ENCODE measurements at places on chromosomes 3 and 15. TPM values are rescaled to one million over a fixed set of nuclear protein-coding genes. Genes with fewer than 3 reads are reported as not detected.

Gene GOLGA8J
- 0.31 TPM for total RNA-seq

Gene ELL3
- total RNA-seq = 4.9 TPM

DNA sequence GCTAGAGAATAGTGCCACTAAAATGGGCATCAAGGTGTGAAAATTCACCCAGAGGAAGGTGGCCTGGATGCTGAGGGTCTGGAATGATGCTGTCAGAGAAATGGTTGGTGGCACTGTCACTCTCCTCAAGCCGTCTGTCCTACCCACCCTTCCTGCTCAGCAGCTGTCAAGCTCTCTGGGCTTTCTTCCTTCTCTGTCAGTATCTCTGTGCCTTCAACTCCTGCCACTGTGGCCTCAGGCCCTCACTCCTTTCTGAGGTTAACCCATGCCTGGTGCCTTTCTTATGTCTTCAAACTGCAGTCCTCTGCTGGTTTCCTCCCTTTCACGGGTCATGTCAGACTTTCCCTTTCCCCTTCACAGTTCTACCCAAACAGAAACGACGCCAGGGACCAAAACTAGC, 4.4 kb downstream of the MYO5C start:
- DNase-seq = no peak
- no peak overlapping the region for H3K4me3 ChIP-seq
- H3K36me3 ChIP-seq = no peaks in the 10 kb centered on the region
- peaks cover 36% of the 10 kb centered on the region for H3K27me3 ChIP-seq

Gene ARNT2
- not detected for total RNA-seq

GRCh38 chr3:113963879-113964278, 16.1 kb downstream of the ZDHHC23 start:
- peaks cover 9% of the 10 kb centered on the region for H3K4me1 ChIP-seq
- H3K4me3 ChIP-seq = peak overlapping the region; percentile 29
- no peak overlapping the region for H3K27ac ChIP-seq

DNA sequence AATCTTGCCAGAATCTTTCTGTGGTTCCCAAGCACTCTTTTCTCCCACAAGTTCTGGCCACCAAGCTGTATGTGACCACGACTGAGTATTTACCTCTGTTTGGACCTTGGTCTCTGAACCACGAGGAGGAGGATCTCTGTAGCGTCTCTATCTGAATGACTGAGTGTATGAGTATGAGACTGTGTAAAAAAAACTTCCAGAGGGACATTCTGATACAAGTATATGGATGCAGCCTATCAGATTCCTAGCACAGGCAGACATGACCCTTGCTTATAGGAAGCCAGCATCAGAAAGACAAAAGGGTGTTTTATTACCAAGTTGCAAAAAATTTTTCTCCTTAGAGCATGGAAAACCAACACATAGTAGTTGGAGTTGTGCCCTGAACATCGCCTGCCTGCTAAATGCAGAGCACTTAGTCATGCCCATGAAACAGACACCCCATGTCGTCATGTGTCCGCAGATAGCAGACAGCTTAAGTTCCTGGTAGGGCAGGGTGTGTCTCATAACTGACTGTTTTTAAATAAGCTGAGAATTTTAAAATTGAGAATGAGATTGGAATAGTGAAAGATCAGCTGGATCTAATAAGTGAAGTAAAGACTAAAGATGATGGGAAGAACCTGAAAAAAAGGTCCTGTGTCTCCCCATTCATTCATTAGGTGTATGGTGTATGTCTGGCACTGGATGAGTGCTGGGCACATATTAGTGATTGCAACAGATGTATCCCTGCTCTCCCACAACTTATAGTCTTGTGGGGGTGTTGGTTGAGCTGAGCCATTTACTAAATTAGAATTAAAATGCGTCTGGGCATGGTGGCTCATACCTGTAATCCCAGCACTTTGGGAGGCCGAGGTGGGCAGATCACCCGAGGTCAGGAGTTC, 30.9 kb downstream of the DAG1 start:
- H3K36me3 ChIP-seq = peaks cover 5% of the 10 kb centered on the region
- DNase-seq = no peak
- H3K27me3 ChIP-seq = no peaks in the 10 kb centered on the region
- no peak overlapping the region for H3K4me3 ChIP-seq
- peaks cover 14% of the 10 kb centered on the region for H3K4me1 ChIP-seq
- H3K27ac ChIP-seq = no peak overlapping the region

- no peaks in the 10 kb centered on the region for H3K36me3 ChIP-seq
- H3K27ac ChIP-seq = no peak overlapping the region
- peaks cover 5% of the 10 kb centered on the region for H3K4me1 ChIP-seq
- H3K27me3 ChIP-seq = peaks cover 16% of the 10 kb centered on the region
- no peak for DNase-seq
- H3K4me3 ChIP-seq = no peak overlapping the region
Observed at GRCh38 chr3:129557548-129557894, 14.5 kb downstream of the H1-8 start.

DNA sequence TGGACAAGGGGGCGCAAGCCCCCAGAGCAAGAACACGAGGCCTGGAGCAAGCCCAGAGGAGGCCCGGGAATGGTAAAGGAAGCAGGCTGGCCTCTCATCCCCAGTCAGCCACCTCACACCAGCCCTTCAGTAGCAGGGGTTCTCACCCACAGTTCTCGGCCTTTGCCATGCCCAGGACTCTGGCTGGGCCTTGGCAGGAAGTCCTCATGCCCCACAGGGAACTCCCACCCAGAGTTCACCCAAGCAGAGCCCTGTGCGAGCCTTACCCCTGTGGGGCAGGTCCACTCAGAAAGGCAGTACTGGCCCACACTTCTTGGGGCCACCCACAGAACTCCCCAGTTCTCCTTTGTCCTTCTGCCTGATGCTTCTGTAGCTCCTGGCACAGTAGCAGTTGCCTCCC, 30.3 kb downstream of the CYP11A1 start:
- H3K27ac ChIP-seq = no peak overlapping the region
- peaks cover 8% of the 10 kb centered on the region for H3K27me3 ChIP-seq
- DNase-seq = no peak
- H3K4me1 ChIP-seq = no peaks in the 10 kb centered on the region
- H3K36me3 ChIP-seq = no peaks in the 10 kb centered on the region

Gene SNURF
- total RNA-seq = 27.3 TPM

DNA sequence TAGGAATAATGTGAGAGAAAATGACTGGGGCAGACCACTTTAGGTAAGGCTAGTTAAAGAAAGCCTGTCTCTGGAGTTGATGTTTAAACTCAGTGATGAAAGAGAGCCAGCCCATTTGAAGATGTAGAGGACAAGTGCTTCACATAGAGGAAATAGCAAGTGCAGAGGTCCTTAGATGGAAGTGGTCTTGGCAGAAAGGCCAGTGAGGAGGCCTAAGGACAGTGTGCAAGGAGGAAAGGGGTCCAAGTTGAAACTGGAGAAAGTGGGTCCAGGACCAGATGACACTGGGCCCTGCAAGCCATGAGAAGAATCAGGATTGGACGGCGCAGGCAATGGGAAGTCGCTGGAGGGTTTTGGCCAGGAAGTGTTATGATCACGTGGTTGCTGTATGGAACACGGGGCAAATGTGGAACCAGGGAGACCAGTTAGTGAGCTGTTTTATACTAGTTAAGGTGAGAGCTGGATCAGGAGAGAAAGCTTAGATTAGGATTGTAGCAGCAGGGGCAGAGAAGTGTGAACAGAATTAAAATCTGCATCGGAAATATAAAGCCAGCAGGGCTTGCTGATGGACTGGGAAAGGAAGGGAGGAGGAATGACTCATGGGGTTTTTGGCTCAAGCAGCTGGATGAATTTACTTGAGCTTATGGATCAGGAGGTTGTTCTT, 48.0 kb upstream of the SCAANT1 start:
- H3K4me1 ChIP-seq = peaks cover 30% of the 10 kb centered on the region
- DNase-seq = no peak
- H3K27ac ChIP-seq = peak overlapping the region; percentile 43
- peaks cover 6% of the 10 kb centered on the region for H3K36me3 ChIP-seq
- H3K27me3 ChIP-seq = no peaks in the 10 kb centered on the region
- H3K4me3 ChIP-seq = peak overlapping the region; percentile 58

DNA sequence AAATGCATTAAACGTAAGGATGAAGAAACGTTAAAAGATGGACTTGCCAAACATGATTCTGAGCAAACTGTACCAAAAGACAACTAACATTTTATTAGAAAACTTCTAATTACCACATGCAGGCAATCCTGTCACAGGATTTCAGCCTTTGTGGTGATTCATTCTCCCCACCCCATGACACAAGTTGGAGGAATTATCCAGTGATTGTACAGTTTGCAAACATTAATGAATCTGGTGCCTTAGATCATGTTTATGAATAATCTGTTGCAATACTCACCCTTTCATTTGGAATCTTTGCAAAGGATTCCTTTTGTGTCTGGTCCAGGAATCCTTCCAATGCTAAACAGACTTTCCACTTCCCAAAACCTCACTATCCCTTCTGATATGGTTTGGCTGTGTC, 23.3 kb upstream of the ERC2 start:
- no peaks in the 10 kb centered on the region for H3K36me3 ChIP-seq
- no peak overlapping the region for H3K27ac ChIP-seq
- DNase-seq = no peak
- no peaks in the 10 kb centered on the region for H3K4me1 ChIP-seq

Gene SLC6A6
- 42.6 TPM for total RNA-seq

DNA sequence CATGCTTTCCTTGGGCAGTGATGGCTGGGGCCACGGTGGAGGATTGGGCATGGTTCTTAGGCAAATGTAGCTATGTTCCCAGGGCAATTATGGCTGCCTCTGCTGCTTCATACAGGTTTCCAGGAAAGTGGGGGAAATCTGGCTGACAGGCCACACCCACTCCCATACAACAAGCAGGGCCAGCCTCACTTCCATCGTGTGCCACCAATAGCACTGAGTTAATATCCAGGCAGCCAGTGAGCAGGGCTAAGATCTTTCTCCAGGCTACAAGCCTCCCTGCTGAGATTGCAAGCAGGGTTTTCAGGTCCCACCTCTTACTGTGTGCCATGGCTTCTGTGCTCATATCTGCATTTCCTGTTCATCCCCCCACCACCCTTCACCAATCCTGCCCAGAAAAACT, 1291.9 kb downstream of the SI start:
- DNase-seq = no peak
- H3K4me3 ChIP-seq = no peak overlapping the region
- no peaks in the 10 kb centered on the region for H3K27me3 ChIP-seq
- no peak overlapping the region for H3K27ac ChIP-seq
- H3K36me3 ChIP-seq = no peaks in the 10 kb centered on the region

- H3K4me1 ChIP-seq = no peaks in the 10 kb centered on the region
- H3K36me3 ChIP-seq = no peaks in the 10 kb centered on the region
- H3K27me3 ChIP-seq = peaks cover 2% of the 10 kb centered on the region
- DNase-seq = no peak
- H3K4me3 ChIP-seq = no peak overlapping the region
Observed at GRCh38 chr15:60779718-60780503, 301.0 kb upstream of the ICE2 start.

DNA sequence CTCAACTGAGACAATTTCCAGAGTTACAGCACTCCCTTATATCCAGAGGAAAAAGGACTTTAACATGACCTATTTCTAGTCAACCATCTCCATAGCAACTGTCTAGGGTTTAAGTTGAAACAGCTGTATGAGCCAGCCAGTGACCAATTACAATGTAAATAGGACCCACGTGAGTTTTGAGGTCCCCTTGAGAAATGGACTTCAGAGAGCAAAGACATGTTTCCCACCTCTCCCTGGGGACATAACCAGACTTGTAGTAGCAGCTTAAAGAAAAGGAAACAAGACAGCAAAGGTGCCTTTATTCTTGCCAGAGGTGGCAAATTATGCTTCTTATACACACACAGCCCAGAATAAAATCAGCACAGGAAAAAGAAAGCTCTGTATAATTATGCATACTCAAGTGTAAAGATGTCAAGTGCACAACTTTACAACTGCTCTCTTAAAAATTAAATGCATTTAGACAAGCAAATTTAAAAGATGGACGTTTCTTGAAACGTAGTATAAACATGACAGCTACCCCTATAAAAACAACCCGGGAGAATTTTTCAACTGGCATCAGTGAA, 40.2 kb downstream of the SUMF1 start:
- H3K4me3 ChIP-seq = no peak overlapping the region
- H3K4me1 ChIP-seq = no peaks in the 10 kb centered on the region
- H3K27ac ChIP-seq = no peak overlapping the region
- H3K27me3 ChIP-seq = no peaks in the 10 kb centered on the region
- H3K36me3 ChIP-seq = peaks cover 20% of the 10 kb centered on the region
- no peak for DNase-seq

Gene SERPINI1
- 1.9 TPM for total RNA-seq

GRCh38 chr3:28743831-28744230, 395.2 kb upstream of the AZI2 start:
- H3K36me3 ChIP-seq = no peaks in the 10 kb centered on the region
- DNase-seq = no peak
- no peak overlapping the region for H3K4me3 ChIP-seq
- H3K4me1 ChIP-seq = no peaks in the 10 kb centered on the region
- H3K27me3 ChIP-seq = no peaks in the 10 kb centered on the region

Gene MUSTN1
- 1.3 TPM for total RNA-seq

DNA sequence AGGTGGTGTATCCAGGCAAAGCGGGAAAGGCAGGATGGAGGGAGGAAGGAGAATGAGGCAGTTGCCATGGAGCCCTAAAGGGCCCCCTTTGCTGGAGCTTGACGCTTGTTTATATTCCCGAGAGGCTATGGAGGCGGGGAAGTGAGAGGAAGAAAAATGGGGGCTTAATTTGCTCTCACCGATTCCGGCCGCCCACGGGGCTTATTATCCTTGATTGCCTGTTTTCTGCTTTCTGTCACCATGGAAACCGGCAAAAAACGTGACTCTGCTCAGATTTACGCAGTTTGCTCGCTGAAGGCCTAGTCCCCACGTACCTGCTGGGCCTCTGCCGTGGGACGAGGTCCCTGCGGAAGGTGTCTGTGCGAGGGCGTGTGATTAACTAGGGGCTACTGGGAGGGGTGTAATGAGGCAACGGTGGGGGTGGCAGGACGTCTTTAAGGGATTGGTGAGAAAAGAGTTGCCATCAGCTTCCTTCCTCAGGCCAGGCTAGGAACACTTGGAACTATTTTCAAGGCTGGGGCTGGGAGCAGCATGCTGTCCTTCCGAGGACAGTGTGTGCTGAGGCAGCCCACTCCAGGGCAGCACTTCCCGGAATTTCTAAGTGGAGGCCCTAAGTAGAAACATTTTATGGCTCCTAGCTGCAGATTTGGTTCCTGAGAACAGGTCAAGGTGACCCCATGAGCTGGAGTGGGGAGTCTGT, 110.8 kb upstream of the NDN start:
- DNase-seq = no peak
- no peak overlapping the region for H3K27ac ChIP-seq
- no peaks in the 10 kb centered on the region for H3K4me1 ChIP-seq
- H3K4me3 ChIP-seq = no peak overlapping the region
- H3K36me3 ChIP-seq = no peaks in the 10 kb centered on the region

Gene KLF15
- 0.22 TPM for total RNA-seq

Data from activated naive CD8-positive, alpha-beta T cell treated with anti-CD3 and anti-CD28 coated beads, Interleukin-2, amount 10 ng/mL, durations not matched to agents 7 days and 5 days (primary cell).